ENCODE measurements at places on chromosomes 3 and 15.

- no peak for DNase-seq
These were observed 111.5 kb downstream of the CFAP44 start for GRCh38 chr3:113329757-113330156.

DNA sequence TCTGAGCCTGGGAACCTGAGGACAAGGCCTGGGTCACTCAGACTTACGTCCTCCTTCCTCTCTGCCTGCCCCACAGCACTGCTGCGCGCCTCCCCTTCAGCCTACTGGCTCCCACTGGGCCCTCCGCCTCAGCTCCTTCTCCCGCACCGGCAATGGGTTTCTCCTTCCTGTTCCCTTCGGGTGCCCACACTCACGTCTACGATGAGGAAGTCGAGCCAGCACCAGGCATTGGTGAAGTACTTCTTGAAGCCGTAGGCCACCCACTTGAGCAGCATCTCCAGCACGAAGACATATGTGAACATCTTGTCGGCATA lies 70.0 kb downstream of the EXOG start:
- no peak for DNase-seq

GRCh38 chr3:30075514-30075913 lies 530.9 kb upstream of the TGFBR2 start:
- DNase-seq, result no peak

DNA sequence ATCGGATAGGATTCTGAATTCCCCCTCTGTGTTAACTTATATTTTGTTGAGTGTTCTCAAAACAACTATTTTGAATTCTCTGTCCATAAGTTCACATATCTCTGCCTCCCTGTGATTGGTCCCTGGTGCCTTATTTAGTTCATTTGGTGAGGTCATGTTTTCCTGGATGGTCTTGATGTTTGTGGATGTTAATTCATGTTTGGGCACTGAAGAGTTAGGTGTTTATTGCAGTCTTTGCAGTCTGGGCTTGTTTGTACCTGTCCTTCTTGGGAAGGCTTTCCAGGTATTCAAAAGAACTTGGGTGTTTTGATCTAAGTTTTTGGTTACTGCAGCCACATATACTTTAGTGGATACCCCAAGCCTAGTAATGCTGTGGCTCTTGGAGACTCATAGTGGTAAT lies 23.3 kb downstream of the PLSCR2 start:
- DNase-seq, result no peak

DNA sequence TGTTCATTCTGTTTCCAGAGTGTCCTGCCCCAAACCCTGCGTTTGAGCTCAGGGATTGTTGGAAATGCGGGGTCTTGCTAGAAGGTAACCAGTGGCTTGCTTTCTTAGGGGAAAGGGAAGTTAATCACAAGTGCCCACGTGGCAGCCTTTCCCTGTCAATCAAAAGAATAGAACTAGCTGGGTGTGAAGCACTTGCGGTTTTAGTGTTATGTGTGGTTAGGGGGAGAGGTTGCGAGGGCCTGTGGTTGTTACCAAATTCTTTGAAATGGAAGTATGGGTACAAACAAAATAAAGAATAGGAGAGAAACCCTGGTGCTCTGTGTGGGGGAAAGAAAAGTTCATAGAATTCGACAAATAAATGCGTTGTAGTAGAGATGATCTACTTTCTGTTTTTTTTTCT lies 67.6 kb downstream of the FNDC3B start:
- peak; percentile 68 for DNase-seq

DNA sequence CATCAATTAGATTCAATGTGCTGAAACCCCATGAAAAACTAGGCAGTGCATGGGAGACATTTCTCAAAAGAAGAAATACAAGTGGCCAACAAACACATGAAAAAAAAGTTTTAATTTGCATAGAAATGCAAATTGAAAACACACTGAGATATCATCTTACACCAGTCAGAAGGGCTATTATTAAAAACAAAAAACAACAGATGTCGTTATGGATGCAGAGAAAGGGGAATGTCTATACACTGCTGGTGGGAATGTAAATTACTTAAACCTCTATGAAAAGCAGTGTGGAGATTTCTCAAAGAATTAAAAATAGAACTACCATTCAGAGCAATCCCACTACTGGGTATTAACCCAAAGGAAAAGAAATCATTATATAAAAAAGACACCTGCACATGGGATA lies 98.7 kb downstream of the CCNL1 start:
- DNase-seq, result no peak

- DNase-seq, result no peak
These were observed 144.0 kb downstream of the OCA2 start for GRCh38 chr15:27955087-27955486.

- no peak for DNase-seq
These were observed 779.1 kb upstream of the SEMA6D start for GRCh38 chr15:46938169-46938568.

GRCh38 chr3:168096210-168096652 lies 507 bp upstream of the GOLIM4 start:
- DNase-seq, result no peak

GRCh38 chr3:66144568-66145407 lies 76.0 kb upstream of the SLC25A26 start:
- DNase-seq, result no peak

DNA sequence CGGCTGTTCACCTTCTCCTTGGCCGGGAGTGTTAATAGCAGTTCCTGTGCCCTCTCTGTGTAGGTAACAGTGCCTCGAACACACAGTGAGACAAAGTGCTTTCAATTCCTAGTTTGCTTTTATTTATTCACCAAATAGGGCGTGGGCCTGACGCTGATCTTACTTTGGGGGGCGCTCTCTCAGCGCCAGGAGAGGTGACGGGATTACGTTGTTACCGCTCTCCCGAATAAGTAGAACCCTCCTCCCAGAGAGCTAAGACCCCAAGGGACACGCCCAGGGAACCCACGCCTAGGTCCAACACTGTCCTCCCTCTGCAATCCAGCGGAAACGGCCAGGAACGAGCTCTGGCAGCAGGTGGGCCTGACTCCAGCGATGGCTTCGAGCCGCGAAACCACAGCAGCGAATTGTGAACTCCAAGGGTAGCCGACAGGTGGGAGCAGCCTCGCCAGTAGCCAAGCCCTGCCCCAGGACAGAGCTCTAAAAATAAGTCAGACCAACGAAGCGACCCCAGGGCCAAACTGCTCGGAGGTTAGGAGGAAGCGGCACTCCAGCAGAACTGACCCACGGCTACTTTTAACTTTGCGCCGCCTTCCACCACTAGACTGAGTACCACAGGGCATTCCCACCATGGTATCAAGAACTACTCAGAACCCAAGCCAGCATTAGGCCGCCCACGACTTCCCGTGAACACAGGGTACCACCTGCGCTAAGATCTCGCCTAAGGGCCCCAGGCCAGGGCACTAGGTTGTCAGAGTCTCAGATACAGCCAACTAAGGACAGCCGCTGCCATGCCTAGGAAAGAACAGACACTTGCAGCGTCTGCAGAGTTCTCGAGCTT lies 1.6 kb upstream of the SIN3A start:
- peak; percentile 37 for DNase-seq

DNA sequence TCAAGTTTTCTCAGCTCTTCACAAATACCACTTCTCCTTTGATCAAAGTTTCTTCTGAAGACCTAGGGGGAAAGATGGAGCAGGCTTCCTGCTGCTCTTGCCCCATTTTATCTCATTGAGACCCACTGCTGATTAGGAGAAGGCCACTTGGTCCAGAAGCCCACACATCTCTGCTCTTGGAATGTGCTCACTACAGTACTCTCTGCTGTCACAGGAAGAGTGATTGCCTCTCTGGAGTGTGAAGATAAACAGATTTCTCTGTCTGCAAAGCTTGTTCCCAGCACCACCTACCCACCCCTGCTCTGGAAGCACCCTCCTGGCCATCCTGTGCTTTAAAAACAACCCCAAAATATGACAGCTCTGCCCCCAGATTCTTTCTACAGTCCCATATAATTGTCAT lies 41.3 kb upstream of the PRTG start:
- no peak for DNase-seq

DNA sequence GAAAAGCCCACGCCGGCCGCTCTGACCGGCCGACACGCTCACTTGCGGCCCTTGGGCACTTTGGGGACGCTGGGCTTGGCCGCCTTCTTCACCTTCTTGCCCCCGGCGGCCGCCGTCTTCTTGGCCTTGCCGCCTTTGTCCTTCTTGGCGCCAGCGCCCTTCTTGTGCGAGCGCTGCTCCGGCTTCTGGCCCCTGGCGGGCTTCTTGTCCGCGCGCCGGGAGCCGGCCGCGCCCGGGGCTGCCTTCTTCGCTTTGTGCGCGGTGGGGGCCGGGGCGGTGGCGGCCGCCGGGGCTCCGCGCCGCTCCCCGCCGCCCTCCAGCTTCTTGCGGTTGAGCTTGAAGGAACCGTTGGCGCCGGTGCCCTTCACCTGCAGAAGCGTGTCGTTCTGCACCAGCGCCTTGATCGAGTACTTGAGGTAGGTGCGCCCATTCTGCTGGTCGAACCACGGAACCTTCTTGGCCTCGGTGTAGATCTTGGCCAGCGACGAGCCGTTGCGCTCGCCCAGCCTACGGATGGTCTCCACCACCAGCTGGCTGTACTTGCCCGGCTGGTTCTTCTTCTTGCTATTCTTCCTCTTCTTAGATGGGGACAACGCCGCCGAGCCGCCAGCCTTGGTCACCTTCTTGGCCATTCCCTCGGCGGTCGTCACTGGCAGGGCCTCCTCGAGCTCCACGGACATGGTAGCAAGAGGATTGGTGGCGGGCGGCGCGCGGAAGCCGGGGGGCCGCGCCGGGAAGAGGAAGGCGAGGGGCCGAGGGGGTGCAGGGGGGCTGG lies 36.7 kb downstream of the HMCES start:
- peak; percentile 49 for DNase-seq

DNA sequence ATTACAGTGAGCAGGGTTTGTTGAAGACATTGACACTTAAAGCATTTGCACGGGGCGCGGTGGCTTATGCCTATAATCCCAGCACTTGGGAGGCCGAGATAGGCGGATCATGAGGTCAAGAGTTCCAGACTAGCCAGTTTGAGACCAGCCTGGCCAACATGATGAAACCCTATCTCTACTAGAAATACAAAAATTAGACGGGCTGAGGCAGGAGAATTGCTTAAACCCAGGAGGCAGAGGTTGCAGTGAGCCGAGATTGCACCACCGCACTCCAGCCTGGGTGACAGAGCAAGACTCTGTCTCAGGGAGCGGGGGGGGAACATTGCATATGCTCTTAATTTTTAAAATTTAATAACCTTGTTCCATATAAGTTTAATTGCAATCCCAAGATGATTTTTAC lies 11.9 kb downstream of the STT3B start:
- peak; percentile 68 for DNase-seq

- DNase-seq, result no peak
These were observed 21.0 kb downstream of the RARB start for GRCh38 chr3:25448750-25449692.

DNA sequence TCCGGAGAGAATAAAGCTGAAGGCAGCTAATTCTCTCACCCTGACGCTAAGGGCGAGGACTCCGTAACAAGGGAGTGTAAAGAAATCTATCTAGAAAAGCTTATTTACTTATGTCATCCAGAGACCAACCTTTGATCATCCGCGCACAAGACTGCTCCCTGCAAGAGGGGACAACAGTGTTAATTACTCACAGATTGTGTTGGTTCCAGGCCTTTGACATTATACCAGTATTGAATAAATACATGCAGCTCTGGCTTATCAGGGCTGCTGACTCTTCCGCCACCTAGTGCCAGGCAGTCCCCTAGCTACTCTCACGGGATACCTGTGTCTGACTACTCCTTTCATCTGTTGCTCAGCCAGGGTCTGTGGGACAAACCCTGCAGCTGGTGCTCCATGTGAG lies 211.7 kb downstream of the DTWD1 start:
- DNase-seq, result no peak

DNA sequence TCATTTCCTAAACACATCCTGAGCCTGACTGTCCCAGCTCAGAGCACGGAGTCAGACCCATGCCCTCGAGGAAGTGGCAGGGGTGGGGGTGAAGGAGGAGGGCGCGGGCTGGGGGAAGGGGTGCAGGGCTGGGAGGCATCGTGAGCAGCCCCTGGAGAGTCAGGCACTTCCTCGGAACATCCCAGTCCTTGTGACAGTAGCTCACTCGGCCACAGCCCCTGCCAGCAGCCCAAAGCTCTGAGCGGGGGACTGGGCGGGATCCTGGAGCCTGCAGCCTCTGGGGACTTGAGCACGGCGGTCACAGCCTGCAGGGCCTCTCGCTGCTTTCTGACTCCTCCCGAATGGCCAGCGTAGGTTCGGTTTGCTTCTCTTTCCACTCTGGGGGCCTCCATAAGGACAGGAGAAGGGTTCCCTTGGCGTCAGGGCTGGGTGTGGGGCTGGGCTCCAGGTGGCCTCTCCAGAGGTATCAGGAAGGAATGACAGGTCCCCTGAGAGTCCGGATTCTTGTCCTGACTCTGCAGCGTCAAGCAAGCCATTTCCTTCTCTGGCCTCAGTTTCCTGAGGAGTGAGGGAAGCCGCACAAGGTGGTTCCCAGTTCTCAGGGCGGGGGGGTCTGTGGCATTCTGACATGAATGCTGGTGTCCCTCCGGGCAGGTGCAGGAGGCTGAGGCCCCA lies 20.9 kb downstream of the PSTPIP1 start:
- DNase-seq, result no peak

DNA sequence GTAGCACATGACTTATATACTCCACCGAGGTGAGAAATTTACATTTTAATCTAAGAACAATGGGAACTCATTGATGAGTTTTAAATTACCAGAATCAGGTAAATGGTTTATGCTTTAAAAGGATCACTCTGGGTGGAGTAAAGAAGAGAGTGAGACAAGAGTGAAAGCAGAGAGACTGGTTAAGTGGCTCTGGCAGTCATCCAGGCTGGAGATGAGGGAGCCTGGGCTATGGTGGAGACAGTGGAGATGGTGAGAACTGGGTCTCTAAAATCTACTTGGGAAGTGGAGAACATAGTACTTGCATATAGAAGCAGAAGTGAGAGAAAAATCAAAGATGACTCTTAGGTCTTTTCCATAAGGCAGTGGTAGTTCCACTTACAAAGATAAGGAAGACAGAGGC lies 37.1 kb upstream of the SLC25A36 start:
- DNase-seq, result no peak

DNA sequence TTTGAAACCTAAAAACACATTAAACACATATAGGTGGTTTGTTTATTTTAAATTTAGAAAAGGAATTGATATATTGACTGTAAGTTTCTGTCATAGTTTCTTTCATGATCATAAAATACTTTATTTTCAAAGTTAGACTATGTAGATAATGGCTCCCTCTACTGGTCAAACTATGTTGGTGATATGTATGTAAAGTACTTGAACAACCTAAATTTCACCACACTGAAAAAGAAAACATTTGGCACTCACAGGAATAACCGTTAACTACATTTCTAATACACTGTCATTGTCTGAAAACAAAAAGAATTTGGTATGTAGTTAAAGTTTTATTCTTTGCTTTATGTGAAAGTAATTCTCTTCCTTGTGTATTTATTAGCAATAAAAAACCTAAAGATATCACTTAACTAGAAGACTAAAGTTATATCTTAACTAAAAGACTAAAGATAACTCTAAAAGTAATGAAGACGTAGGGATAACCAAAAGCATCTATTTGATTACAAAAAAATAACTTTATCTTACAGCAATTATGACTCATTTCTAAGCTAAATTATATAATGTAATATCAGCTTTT lies 427.5 kb downstream of the VGLL3 start:
- DNase-seq, result no peak
